ENCODE measurements at places on chromosomes 1 and 21.

DNA sequence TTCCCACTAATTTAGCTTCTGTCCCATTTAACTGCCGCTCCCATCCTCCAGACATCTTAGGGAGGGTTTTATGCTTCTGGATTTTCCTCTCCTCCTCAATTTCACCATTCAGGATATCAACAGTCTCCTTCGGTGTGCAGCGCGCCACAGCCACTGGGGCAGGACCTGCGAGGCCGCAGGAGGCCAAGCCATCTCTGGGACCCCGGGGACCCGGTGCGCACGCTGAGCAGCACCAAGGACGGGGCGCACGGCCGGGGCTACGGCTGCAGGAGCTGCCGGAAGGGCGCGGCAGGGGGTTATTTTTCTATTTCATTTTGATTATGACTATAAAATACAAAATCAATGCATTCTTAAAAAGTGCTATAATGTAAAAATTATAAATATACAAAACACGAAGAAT is 1238.4 kb upstream of the NCAM2 start:
- no peak for DNase-seq

- DNase-seq: no peak
Observed at GRCh38 chr1:209835782-209836298, 8.1 kb downstream of the UTP25 start.

- no peak for DNase-seq
Observed at GRCh38 chr1:206949208-206949607, 2.9 kb upstream of the PIGR start.

GRCh38 chr1:199843861-199844260 is 183.6 kb upstream of the NR5A2 start:
- no peak for DNase-seq

GRCh38 chr1:33302325-33302724 is 18.6 kb downstream of the A3GALT2 start:
- no peak for DNase-seq

Measured in HEK293T (cell line).